ENCODE measurements at places on chromosomes 3 and 15.

GRCh38 chr15:99282121-99282520 lies 30.8 kb downstream of the LRRC28 start:
- DNase-seq = no peak

GRCh38 chr15:39226169-39226937 lies 354.5 kb upstream of the THBS1 start:
- no peak for DNase-seq

GRCh38 chr15:69751147-69751546 lies 298.5 kb downstream of the RPLP1 start:
- DNase-seq = no peak

GRCh38 chr15:57696146-57696545 lies 10.4 kb upstream of the POLR2M start:
- no peak for DNase-seq

GRCh38 chr3:132606085-132606484 lies 9.0 kb downstream of the ACKR4 start:
- no peak for DNase-seq

Data from frontal cortex (tissue), 4 donors.